Left renal cortex interstitium (tissue), 4 donors: ENCODE measurements at places on chromosomes 12 and 14.

GRCh38 chr12:130863298-130863697 is 8.6 kb upstream of the RAN start:
- no peak for DNase-seq

DNA sequence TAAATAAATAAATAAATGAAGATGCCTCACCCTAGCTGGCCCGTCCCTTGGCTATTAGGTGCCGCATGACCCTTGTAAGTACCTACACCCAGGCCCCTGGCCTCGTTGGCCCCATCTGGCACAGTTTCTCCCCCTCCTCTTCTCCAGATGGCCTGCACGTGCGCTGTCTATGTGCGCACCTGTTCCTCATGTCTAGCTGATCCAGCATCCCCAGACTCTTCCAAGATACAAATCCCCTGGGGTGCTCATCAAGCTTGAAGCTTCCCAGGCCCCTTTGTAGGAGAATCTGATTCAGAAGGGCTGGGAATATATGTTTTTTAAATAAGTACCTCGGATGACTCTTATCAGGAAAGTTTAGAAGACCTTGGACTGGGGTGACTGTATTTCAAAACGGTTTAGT is 133.3 kb downstream of the CHST11 start:
- DNase-seq = no peak

DNA sequence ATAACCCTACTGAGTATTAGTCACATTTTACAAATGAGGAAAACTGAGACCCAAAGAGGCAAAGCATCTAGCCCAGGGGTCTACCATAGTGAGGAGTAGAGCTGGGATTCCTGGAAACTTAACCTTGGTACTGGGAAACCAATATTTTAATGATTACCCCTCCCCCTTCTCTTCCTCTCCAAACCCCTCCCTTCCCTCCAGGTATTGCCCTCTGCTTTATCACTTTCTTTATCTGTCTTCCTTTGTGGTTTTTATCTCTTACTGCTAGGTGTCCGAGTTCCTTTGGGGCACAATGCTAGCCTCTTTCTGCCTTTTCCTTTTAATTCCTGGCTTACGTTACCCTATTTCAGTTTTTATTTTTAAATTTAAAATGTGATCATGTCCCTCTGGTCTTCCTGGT is 2.8 kb downstream of the GABARAPL1 start:
- no peak for DNase-seq

GRCh38 chr12:113960030-113960429 is 6.1 kb downstream of the RBM19 start:
- DNase-seq = no peak

- no peak for DNase-seq
Observed at GRCh38 chr12:13474381-13474780, 277.9 kb downstream of the EMP1 start.

DNA sequence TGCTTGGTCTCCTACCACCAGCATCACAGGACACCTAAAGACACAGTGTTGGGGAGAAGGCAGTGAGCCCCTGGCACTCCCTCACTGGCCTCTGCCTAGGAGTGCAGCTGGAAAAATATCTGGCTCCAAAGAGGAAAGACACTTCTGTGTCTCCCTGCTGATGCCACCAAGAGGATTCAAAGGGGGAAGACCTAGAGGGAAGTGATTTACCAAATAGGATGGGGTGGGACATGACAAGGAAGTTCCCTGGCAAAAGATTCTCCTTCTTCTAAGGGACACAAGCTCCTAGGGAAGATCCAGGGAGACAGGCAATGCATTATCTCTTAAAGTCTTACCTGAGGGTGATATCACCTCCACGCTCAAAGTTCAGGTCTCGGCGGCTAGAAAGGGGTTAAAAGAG is 6.1 kb downstream of the NDRG2 start:
- no peak for DNase-seq

GRCh38 chr14:95547272-95547625 is 12.4 kb downstream of the GLRX5 start:
- no peak for DNase-seq

DNA sequence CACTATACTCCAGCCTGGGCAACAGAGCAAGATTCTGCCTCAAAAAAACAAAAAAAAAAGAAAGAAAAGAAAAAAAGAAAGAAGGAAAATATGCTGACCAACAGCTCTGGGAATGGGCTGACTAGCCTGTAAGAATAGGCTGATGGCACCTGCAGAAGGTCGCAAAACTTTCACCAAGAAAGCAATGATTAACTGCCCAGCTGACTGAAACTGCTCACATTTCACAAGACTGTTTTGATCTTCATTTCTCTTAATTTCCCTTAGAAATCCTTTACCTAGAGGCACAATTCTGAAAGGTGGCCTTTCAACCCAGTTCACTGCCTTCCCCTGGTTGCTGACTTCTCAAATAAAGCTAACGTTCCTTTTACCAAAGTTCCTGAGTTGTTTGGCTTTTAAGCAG is 12.4 kb downstream of the BEST3 start:
- peak; percentile 16 for DNase-seq

GRCh38 chr14:96052541-96053247 is 13.5 kb downstream of the C14orf132 start:
- no peak for DNase-seq

DNA sequence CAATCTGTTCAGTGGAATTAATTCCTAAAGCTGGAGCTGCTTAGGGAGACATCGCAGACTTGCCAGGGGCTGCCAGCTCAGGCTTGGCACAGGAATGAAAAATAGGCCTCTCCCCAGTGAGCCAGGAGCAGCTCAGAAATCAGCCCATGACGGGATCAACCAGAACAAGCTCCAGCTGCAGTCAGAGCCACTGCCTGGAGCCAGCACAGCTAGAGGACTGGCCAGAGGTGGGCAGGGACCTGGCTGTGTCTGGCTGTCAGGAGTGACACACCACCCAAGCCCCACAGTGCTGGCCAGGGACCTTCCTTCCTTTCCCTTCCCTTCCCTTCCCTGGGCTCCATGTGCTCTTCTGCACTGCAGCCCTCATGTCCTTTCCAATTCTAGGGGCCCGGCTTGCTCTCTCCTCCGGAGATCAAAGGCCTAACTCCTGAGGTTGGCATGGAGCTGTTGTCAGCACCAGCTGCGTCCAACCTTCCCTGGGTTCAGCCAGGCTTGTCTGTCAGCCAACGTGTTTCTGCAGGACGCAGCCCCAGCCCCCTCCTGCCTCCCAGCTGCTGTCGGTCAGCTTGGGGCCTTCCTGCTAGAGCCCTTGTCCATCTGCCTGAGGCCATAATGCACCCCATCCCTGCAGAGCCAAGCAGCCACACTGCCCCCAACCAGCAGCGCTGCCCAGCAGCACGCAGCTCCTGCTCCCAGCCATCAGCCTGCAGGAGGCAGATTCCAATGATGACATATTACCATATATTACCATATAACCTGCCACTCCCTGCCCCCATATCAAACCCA is 149.3 kb downstream of the CALM1 start:
- DNase-seq = no peak

DNA sequence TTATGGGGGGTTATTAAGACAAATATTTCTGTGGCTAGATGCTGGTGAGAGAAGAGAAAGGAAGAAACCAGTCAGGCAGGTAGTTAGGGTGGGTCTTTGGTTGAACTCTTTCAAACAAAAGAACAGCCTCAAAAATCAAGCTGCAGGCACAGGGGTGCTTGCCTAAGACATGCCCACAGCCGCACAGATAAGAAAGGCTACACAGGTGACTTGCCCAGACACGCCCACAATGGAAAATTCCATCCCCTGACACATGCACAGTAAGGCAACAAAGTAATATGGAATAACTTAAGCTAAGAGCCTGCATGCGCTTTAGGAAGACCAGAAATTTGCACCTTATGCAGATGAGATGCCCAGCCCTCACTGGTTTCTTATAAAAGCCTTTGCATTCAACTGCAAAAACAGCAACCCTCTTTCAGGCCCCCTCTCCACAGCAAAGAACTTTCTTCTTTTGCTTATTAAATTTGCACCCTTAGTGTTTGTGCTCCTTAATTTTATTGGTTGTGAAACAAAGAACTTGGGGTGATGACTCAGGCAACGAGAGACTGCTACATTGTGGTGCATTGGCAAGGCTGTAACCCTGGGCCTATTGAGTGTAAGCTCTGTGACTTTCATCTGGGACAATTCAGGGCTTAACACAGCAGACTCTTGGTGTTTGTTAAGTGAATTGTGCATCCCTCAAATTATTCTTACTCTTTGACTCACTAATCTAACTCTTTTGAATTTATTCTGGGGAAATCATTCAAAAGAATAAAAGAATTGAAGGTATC is 149.4 kb downstream of the RPAP3 start:
- DNase-seq = no peak

GRCh38 chr12:28759333-28759732 is 389.7 kb upstream of the FAR2 start:
- no peak for DNase-seq

DNA sequence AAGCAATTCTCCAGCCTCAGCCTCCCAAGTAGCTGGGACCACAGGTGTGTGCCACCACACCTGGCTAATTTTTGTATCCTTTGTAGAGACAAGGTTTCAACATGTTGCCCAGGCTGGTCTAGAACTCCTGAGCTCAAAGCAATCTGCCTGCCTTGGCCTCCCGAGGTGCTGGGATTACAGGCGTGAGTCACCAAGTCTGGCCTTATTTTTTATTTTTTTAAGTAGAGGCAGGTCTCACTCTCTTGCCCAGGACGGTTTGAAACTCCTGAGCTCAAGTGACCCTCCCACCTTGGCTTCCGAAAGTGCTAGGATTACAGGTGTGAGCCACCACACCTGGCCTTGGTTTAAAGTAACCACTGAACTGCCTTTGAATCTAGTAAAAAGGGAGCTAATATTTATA is 56.8 kb downstream of the SPPL3 start:
- DNase-seq = no peak

GRCh38 chr12:2785017-2785416 is 9.8 kb upstream of the FKBP4 start:
- DNase-seq = no peak

GRCh38 chr12:65510007-65510406 is 231.5 kb downstream of the MSRB3 start:
- DNase-seq = no peak

DNA sequence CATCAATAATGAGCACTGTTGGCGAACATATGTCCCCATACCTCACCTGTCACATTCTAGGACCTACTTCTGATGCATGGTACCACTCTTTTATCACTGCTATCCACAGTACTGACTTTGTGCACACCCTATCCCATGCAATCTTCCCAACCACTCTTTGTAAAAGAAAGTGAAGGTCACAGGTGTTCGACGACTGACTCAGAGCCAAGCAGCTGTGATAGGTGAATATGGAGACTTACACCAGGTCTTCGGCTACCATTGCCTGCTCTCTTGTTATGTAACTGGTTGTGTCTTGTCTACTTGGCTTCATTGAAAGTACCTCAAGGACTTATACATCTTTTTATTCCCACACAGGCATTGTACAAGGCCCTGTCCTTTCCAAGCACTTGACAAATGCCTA is 169.0 kb downstream of the ANO2 start:
- no peak for DNase-seq

- DNase-seq = no peak
Observed at GRCh38 chr14:64693810-64694165, 10.4 kb upstream of the PLEKHG3 start.

DNA sequence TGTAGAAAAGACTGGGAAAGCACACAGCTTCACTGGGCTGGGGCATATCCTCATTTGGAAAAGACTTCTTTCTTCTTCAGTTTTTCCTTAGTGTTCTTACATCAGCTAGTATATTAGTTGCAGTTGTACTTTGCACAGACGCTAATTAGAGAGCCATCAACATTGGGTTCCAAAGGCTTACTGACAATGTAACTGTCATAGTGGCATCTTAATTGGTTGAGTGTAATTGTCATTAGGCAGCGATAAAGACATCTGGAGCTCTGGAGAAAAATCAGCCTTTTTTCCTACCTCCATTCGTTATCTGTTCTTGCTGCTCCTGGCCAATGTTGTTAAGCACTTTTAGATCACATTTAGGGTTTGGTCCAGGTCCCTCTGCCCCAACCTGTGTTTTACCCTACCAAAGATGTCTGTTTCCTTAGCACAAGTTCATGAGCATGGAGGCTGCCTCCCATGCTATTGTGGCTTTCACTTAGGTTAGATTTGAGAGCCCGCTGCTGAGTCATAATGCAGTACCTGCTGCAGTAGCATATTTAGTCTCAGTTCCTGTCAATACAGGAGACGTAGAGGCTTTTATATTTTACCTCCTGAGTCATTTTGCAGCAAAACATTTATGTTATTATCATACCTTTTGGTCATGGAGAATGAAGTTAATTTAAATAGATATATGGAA is 49.2 kb downstream of the FBXW8 start:
- no peak for DNase-seq

DNA sequence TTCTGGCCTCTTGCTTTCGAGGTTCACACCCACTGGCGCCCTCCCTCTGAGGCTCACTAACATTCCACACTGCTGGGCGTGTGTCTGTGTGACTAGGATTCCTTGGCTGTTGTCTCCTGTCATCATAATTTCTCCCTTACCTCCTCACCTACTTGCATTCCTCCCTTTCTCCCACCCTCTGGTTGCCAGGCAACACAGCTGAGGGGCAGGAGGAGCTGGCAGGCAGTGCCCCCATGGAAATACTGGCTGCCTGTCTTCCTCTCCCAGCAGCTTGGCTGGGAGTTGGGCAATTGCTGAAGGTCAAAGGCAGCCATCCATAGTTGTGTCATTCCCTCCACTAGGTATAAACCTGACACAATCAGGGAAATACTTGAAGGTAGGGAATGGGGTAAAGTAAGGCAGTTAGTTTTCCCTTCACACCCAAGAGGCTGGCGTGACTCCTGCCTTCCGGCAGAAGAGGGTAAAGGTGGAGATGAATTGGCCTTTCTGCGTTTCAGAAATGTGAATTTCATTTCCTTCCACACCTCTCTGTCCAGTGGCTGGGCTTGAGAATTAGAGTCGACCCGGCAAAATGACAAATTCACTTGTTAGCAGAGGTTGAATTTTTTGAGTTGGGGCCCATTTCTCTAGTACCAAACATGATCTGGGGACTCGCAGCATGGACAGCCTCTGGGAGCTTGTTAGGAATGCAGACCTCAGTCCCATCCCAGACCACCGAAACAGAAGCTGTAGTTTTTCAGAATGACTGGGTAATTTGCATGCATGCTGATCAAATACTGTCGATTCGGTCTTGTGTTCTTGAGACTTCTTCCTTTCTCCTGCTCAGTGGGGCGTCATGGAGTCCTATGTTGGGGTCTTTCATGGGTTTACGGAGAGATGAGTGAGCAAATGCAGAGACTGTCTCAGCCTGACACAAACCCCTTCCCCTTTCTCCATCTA is 24.3 kb upstream of the EMP1 start:
- no peak for DNase-seq
